ENCODE measurements at places on chromosomes 11 and 22.

DNA sequence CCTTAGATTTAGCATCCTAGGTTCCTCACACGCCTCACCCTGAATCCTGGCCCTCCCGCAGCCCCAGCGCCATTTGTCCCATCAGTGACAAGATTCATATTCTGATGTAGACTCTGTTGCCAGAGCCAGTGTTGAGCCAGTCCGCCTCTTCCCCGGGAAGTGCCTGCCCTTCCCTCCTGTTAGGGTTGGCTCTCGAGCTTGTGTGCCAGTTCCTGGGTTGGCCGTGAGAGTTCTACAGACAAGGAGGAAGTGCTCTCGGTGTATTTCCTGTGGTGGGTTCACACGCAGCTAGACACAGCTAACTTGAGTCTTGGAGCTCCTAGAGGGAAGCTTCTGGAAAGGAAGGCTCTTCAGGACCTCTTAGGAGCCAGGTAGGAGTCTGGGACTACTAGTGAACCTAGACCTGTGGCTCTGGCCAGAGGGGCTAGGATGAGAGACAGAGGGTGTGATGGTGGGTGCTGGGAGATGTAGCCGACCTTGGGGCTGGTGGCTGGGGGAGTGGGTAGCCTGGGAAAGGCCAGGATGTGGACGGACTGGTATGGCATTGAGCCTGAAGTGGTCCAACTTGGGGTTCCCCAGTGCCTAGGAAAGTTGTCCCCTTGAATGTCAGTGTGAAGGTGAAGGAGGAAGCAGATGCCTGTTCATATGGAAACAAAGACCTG, at the start of gene IL18BP:
Gene IL18BP, plus strand, starts transcription at position 261 of the 662 bp plus-strand sequence. CDS start 1,076 bp downstream, outside the sequence.
- ATAC-seq = no peak

- no peak for ATAC-seq
Measured at GRCh38 chr22:22894740-22895731, 7.4 kb downstream of the IGLL5 start.

DNA sequence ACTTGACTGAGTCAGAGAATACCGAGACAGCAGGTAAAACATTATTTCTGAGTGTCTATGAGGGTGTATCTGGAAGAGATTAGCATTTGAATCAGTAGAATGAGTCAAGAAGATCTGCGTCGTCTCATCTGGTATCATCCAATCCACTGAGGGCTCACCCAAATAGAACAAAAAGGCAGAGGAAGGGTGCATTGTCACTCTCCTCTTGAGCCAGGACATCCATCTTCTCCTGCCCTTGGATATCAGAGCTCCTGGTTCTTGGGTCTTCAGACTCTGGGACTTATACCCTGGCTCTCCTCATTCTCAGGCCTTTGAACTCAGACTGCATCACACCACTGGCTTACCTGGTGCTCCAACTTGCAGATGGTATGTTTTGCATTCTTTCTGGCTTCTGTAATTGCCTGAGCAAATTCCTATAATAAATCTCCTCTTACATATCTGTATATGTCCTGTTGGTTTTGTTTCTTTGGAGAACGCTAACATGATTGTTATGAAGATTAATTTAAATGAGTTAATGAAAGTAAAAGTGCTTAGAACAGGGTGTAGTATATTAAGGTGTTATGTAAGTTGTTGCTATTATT, 49.3 kb downstream of the ME3 start:
- ATAC-seq = peak; percentile 77

GRCh38 chr11:102293873-102294601, 23.2 kb upstream of the BIRC3 start:
- peak; percentile 77 for ATAC-seq

GRCh38 chr11:12961615-12962014, 47.5 kb upstream of the RASSF10 start:
- peak; percentile 28 for ATAC-seq

- no peak for ATAC-seq
Measured at GRCh38 chr11:18776324-18776723, 15.3 kb downstream of the PTPN5 start.

DNA sequence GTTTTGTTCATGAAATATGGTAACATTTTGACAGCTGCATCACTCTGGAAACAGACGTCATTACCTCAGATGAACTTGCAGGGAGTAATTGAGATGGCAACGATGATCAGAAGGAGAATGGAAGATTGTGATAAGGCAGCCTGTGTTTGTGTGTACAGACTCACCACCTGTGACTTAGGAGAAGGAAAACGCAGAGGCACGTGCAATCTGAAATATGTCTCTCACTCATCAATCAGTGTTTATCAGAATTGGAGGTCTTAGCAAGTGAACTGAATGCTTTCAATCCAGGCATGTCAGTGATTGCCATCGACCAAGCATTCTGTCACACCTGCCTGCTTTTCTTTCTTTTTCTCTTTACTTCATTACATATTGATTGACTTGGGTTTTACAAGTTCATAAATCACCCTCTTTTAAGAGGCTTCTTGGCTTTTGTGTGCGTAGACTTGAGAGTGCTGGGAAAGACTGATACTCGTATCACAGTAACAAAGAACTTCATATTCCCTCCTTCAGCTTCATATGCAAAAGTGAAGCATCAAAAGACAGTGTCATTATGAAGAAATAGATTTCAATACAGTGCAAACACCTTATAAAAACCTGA, 24.6 kb downstream of the FAT3 start:
- no peak for ATAC-seq

DNA sequence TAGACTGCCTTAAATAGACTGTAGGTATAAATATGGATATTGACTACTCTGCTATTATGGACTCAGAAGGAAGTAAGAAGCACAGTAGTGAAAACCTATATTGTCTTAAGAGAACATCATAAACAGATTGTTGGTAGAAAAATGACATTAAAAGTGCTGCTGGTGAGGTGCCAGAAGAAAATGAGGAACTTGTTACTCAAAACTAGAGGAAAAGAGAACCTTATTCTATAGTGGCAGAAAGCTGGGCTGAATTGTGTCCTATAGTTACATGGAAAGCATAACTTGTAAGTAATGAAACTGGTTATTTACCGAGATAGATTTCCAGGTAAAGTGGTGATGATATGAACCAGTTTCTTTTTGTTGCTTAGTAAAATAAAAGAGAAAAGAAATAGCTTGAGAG, 109.7 kb upstream of the CTSC start:
- no peak for ATAC-seq

DNA sequence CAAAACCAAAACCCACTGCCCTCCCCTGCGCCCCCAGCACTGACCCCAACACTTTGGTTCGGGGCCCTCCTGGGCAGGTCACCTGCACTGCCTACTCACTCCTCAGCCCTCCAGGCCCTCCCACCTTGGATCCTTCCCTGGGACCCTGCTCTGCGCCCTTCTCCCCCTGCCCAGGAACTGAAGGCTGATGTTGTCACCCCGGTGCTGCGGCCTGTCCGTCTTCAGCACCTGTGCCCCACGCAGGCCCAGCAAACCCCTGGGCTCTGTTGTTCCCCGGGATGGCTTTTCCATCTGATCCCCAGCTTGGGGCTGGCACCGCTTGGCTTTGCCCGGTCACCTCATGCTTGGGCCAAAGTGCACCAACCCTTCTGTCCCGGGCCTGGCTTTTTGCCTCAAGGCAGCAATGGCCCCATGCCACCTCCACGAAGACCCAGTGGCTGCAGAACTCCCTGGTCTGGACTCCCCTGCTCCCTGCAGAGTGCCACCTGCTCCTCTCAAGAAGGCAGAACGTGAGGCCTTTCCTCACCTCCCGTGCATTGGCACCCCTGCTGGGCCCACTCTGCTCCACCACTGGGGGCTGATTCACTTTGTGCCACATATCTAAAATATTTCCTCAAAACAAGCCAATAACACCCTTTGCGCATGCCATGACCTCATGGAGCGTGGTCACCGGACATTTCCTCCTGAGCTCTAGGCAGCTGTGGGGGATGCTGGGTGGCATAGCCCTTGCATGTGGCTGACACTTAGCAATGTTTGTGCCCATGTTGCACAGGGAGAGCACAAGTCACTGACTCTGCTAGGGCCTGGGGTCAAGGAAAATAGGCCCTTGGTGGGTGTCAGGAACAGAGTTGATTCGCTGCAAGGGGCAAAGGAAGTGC, 8.8 kb downstream of the PPM1F start:
- no peak for ATAC-seq

DNA sequence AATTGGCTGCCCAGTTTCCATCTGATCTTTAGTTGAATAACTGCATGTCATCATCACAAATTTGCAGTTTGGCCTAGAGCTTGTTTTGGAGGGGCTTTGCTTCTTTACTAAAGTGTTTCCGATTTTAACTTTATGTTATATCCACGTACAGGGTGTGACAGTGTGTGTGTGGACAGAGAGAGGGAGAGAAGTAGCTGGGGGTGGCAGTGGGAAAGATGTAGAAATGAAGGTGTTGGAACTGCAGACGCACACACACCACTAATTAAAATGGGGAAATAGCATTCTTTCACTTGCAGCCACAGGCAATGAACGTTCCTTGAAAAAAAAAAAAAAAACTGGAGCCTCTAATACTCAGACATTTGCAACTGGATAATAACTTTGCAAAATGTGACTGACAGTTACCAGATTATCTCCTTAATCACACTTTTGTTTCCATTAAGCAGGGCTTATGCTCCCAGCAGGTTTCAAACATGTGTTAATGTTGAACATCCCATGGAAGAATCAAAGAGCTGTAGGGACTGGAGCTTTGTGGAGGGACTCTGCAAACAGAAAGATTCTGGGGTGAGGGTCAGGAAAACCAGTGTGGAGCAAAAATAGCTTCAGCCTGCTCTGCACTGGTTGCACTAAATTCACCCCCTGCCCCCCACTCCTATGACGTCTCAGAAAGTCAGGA, 238.1 kb upstream of the TENM4 start:
- no peak for ATAC-seq

DNA sequence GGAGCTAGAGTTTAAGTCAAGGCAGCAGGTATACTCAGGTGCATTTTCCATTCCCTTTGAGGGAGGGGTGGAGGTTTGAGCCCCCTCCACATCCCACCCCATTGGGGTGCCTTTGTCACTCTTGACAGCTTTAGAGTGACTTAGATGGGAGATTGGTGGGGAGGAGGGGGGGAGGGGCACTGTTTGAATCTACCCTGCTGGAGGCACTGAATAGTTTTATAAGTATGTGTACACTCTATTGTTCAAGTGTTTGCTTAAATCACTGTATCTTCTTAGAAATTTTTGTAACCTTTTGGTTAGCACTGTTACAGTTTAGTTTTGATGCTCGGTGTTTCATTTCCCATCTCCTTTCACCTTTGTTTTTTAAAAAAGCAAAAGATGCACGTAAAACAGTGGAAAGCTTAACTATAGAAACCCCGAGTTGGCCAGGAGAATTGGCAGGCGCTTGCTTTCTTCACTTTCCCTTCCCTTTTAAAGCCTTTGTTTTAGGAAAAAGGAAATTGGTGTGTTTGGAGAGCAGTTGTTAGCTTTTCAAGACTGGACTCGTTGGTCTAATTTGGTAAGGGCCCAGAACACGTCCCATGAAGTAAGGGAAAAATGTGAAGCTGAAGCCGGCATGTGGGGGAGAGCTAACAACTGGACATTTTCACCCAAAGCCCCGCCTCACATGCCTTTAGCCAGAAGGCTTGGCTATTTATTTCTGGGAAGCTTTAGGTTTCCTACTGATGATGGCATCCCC, 42.8 kb downstream of the TNRC6B start:
- no peak for ATAC-seq

DNA sequence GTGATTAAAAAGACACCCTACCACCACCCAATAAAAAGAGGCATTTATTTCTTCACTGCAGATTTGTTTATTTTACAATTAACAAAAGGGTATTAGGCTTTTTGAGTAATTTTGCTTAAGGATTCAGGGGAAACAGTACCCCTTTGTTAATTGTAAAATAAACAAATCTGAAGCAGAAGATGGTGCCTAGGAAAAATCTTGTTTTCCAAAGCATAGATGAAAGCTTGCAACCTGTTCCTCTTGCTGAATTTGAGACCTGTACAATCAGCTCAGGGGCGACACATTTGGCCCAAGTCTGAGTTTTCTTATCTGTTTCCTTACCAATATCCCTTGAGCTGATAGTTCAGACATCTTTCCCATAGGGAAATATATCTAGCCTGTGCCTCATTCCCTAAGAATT, 171.9 kb downstream of the GRIA4 start:
- no peak for ATAC-seq

GRCh38 chr11:113690619-113691569, 15.2 kb downstream of the TMPRSS5 start:
- ATAC-seq = peak; percentile 84

DNA sequence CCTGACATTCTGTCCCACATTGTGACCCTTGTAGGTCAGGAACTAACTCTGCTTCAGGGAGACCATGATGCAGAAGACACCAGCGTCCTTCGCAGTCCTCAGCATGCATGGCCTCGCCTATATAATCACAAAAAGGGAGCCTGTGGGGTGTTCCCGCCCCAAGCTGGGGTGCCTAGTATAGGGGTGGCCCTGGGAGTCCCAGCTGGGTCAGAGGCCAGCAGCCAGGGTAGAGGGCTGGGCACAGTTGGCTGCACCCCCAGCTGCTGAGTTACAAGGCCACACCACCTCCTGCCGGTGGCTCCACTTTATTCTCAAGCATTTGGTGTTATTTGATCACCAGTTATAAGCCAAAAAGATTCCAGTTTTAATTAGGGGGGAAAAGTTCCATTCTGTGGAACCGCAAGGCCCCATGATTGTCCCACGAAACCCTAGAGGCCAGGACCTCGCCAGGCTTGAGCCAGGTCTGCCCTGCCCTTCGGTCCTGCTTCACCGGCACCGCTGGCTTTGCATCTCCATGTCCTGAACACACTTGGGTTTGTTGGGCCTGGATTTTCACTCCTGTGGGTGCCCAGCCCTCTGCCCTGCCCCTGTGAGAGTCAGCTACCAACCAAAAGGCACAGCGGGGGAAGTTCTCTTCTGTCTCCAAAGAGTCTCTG, 15.0 kb upstream of the GNB1L start:
- no peak for ATAC-seq

All from SK-N-SH treated with all-trans-retinoic acid at 6 μM for 48 hours (cell line).